Activated gamma-delta T cell (primary cell): ENCODE measurements at places on chromosomes 11 and 22.

DNA sequence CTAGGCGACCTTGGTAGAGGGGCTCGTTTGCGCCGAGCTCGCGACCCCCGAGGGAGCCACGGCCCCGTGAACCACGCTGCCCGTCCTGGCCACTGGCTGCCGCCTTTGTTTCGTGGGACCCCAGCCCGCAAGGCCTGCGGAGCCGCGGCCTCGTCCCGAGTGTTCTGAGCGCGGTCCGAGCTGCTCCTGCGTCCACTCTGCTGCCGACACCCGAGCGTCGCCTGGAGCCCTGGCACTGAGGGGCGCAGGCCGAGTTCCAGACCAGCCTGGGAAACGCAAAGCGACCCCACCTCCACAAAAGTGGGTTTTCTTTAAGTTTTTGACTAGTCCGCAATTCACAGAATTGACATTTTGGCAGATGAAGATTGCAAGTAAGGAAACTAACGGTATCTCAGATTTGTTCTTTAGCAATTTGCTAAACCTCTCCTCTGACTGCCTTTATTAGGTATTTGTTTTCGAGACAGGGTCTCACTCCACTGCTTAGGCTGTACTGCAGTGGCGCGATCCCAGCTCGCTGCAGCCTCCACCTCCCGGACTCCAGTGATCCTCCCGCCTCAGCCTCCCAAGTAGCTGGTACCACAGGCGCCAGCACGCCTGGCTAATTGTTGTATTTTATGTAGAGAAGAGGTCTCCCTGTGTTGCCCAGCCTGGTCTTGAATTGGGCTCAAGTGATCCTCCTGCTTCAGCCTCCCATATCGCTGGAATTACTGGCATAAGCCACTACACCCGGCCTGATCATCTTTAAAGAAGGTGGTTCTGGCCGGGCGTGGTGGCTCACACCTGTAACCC lies 879 bp upstream of the RNH1 start:
- no peak for DNase-seq

DNA sequence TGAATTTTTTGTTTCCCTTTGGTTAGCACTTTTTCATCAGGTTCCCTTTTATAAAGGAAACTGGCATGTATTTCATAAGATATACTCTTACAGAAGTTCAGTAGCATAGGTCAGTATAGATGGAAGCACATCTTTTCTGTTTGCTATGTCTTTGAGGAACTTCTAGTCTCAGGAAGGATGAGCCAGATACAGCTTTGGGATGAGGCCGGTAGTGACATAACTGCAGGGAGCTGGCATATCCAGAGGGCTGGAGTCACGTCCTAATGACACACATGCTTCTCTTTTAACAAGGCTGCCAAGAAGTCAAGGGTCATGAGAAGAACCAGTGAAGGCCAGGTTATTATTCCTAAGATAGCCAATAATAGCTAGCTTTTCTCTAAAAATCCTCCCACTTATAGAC lies 33.3 kb upstream of the ADSL start:
- DNase-seq: no peak

- no peak for DNase-seq
Measured at GRCh38 chr11:6621711-6622211, 2.5 kb upstream of the TPP1 start.

- DNase-seq: no peak
Measured at GRCh38 chr11:44559207-44559939, 6.1 kb upstream of the CD82 start.

- no peak for DNase-seq
Measured at GRCh38 chr11:74179234-74180052, 8.4 kb downstream of the PPME1 start.

GRCh38 chr11:117575856-117576255 lies 221.2 kb downstream of the DSCAML1 start:
- no peak for DNase-seq

DNA sequence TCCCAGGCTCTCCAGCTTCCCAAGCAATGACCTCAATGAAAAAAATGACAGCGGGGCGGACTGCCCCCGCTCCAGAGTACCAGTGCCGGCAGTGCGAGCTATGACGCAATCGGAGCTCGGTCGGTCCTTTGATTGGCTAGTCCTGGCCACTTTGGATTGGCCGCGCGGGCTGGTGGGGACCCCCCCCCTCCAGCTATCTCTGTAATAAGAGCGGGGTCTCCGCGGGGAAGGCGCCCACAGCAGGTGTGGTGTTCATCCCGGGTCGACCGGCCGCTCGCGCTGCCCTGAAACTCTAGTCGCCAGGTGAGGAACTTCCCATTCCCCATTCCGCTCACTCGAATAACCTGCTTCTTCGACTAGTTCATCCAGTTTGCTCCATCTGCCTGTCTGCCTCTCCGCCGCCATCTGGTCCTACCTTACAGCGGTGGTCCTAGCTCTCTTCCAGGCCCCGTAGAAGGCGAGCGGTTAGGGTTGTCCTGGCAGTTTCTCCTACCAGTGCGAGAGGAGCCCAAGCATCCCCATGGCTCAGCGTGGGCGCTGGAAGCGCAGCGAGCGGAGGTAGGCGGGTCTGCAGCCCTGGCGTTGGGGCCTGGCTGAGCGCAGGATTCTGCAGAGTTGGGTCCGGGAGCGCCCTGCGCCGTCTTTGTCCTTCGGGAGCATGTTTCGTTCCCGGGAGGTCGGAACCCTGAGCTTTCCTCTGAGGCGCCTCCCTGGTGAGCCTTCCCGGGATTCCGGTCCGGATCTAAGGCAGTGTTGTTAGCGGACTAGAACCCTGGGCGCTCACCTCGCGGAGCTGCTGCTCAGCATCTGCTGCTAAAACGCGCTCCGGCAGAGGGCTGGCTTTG lies at the start of gene CALCB:
TSS of gene CALCB (plus strand) at position 233 of the 845 bp plus-strand sequence. CDS start 1,126 bp downstream, outside the sequence.
- no peak for DNase-seq

GRCh38 chr22:46073683-46074504 lies 76.4 kb upstream of the PPARA start:
- DNase-seq: no peak

- no peak for DNase-seq
Measured at GRCh38 chr11:128457874-128458273, 129.5 kb downstream of the ETS1 start.

DNA sequence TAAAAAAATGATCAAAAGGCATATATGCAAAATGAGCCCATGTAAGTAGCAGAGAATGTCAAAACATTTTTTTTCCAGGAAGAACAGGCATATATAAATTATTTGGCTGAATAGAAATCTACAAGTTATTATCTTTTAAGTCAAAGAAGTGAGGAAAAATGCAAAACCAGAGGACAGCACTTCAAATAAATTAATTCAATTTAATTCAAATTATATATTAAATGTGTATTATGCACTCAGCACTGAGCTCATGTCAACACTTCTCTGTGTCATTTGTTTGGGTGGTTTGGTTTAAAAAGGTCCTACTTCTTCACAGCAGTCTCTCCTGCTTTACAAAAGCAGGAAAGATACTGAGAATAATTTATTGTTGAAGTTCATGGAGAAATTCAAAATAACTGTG lies 41.9 kb upstream of the PDGFD start:
- DNase-seq: no peak

- no peak for DNase-seq
Measured at GRCh38 chr11:69131644-69132300, 24.0 kb upstream of the SMIM38 start.

- DNase-seq: no peak
Measured at GRCh38 chr11:7030836-7031235, 10.6 kb downstream of the NLRP14 start.

GRCh38 chr22:29747832-29748231 lies 19.0 kb downstream of the ZMAT5 start:
- DNase-seq: no peak

DNA sequence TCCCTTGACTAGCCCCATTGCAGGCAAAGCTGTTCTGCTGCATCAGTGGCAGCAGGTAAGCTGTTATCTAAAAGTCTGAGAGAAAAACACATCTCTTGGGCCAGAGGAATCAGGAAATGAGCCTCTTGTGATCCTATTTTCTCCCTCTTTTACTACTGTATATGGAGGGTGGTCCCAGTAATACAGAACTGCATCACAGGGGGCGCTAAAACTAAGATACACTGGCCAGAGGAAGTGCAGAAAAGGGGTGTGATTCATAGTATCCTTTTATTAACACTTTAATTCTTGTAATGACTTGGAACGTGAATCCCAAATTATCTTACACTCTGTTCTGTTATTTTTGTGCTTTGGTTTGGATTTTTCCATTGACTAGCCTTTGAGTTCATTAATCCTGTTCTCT lies 8.8 kb upstream of the MED17 start:
- no peak for DNase-seq

- no peak for DNase-seq
Measured at GRCh38 chr11:46229230-46229629, 48.2 kb upstream of the CREB3L1 start.

- no peak for DNase-seq
Measured at GRCh38 chr22:39612811-39613548, 42.4 kb downstream of the CACNA1I start.

- DNase-seq: no peak
Measured at GRCh38 chr11:94401773-94402265, 600 bp upstream of the GPR83 start.

GRCh38 chr22:22907551-22908494 lies 20.2 kb downstream of the IGLL5 start:
- DNase-seq: no peak

DNA sequence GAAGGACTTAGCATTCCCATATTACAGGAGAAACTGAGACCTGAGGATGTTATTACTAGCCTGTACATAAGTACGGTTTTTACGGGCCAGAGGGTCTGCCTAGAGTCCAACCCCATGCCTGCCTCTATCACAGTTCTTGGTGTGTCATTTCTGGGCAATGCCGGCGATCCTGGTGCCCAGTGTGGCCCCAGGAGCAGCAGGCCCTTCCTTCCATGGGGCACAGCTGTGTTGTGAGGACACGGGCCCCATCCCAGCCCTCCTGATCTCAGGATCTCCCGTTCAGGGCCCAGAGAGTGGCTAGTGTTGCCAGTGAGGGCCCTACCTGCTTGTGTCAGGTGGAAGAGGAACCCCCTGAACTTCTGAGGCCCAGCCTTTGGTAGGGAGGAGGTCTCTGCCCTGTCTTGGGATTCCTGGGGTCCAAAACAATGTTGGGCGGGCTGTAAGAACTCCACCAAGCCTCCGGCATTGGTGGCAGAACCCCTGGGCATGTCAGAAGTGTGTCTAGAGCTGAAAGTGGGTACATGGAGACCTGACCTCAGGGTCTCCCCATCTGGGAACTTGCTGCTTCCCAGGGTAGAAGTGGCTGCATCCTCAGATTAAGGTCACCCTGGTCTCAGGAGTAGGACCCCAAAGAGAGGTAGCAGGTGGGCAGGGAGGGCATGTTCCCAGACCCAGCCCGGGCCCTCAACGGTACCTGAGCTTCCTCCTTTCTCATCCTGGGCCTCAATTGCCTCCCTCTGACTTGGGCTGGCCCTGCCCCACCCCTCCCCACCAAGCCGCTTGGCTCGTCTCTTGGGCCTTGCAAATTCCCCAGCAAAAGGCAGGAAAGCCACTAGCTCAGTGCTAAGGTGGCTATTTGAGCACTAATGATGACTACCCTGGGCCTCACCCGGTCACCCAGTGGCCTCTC lies 74.6 kb upstream of the KCNQ1OT1 start:
- DNase-seq: no peak

DNA sequence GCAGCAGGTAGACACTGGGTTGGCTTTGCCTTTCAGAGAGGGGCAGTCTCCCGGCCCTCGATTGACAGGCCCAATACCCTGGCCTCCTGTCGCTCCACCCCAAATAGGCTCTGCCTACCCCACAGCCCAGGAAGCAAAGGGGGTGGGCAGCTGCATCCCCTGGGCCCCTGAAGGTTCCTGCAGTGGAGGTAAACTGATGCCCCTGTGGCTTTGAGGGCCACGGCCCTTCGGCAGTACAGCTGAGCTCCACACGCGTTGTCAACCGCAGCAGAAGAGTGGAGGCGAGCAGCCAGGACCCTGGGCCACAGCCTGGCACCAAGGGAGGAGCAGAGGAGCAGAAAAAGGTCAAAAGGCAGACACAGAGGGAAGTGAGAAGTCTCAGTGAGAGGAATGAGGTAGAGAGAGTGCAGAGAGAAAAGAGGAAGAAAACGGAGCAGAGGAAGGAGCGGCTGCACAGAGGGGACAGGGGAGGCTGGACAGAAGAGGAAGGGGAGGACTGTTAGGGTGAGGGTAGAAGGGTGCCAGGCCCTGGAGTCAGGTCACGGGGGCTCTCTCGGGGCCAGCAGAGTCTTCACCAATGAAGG lies 64.0 kb downstream of the SLC22A12 start:
- DNase-seq: no peak

GRCh38 chr11:61555978-61556377 lies 24.9 kb downstream of the SYT7 start:
- no peak for DNase-seq

- DNase-seq: no peak
Measured at GRCh38 chr11:107928767-107929507, 689 bp downstream of the RAB39A start.

DNA sequence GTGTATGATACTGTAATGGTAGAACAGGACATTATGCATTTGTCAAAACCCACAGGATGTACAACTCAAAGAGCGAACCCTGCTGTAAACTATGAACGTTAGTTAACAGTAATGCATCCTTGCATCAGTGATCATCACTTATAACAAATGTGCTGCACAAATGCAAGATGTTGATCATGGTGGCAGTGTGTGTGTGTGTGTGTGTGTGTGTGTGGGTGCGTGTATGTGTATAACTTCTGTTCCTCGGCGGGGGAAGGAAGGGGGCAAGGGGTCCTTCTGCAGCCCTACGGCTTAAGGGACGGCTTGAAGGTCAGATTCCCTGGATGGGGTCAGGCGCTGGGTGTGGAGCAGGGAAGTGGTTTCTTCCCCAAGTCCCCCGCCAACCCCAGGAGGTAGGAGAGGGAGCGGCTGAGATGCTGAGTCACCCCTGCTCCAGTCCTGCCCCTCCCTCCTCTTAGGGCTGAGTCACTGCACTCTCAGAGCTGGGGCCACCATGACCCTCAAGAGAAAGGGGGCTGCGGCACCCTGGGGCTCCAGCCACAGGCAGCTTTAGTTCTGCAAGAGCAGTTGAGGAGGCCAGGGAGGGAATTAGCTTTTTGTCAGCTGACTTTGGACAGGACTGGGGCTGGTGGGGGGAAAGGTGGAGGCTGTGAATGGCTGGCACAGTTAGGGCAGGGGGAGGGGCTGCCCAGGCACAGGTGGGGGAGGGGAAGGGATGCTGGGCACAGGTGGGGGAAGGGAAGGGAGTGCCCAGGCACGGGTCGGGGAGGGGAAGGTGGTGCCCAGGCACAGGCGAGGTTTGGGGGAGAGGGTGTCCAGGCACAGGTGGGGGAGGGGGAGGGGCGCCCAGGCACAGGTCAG lies 8.8 kb upstream of the CTSD start:
- no peak for DNase-seq

DNA sequence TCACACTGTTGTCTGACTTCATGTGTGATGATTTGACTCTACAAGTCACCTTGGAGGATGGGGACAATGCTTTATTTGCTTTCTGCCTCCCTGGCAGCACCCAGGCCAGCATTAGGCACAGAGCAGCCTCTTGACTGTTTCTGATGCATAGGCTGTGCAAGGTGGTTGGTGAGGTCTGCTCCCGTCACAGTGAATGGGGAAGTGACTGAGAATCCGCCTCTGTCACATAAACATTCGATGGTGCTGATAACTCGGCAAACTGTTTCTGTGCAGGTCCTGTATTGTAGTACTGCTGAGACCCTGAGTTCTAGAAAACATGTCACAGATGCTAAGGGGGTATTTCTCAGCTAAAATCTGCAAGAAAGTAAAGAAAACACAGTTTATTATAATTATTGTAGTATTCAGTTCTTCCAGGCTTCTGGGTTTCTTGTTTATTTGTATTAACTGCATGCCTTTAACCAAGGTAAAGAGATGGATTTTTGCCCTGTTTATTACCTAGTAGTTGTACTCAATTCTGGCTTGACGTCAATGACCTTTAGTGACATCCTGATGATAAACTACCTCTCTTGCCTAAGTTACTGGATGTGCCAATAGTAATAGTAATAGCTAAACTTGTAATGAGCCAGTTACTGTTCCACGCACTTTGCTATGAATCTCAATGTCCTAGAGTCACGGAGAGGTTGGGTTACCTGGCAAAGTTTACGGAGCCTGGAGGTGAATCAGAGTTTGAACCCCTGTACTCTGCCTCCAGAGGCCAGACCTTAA lies 24.8 kb upstream of the RCN1 start:
- DNase-seq: no peak
